ENCODE measurements at places on chromosomes 4 and X.
A peak's percentile ranks its signal among the peaks of the same experiment; 100 is the strongest.

GRCh38 chr4:87530868-87531267 lies 1.7 kb upstream of the SPARCL1 start:
- no peak for DNase-seq

DNA sequence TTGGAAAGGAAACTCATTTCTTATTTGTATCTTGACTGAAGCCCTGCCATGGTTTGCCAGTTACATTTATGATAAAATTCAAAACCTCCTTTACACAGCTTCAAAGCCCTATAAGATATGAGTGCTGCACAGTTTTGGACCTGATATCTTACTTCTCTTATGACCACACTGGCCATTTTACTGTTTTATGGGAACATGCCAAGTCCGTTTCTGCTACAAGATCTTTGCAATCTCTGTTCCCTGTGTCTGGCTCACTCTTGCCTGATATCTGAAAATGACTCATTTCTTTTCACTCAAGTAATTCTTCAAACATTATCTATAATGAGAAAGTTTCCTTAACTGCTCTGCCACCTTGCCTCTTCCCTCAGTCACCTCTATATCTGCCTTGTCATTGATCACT lies 247.3 kb downstream of the SPOCK3 start:
- no peak for DNase-seq

GRCh38 chr4:139622901-139623381 lies 42.7 kb upstream of the MGST2 start:
- no peak for DNase-seq

DNA sequence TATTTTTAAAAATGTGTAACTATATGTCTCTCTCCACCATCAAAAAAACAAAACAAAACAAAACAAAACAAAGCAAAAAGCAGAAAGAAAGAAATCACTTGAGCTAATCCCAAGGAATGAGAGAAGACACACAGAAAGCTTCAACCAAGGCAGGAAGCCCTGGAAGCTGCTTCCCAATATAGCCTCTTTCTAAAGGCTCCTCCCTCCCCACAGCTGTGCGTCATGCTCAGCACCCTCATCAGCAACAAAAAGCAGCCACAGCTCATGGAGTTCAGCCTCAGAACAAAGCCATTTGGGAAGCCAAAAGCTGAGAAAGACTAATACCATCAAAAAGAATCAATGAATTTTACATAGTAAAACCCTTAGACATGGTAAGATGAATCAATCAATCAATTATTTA lies 501.6 kb upstream of the SMIM31 start:
- no peak for DNase-seq

DNA sequence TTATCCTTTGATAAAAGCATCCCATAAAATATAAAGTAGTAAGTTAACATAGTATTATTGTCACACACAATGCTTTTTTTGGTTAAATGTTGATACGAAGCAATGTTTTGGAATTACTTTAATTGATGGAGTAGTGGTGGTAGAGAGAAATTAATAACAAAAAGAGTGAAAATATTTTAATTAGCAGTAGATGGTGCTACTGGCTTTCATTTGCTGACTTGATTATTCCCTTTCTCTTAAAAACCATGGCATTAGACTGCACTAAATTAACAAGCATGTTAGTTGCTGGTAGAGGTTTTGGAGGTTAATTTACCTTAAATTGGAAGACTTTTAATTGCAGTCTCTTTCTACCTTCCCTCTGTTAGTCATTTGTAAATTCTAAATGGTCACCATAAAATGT lies 8.9 kb upstream of the DCK start:
- no peak for DNase-seq

DNA sequence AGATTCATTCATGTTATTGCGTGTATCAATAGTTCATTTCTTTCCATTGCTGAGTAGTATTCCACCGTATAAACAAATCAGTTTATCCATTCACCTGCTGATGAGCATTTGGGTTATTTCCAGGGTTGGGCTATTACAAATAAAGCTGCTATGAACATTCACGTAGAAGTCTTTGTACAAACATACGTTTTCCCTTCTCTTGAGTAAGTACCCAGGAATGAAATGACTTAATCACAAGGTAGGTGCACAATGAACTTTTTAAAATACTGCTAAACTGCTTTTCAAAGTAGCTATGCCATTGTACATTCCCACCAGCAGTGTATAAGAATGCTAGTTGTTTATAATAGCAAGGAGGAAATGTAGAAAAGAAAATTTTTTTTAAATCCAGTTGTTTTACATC lies 35.9 kb downstream of the SYTL4 start:
- no peak for DNase-seq

- DNase-seq = no peak
Observed at GRCh38 chr4:181670506-181670905, 572.7 kb upstream of the TENM3 start.

DNA sequence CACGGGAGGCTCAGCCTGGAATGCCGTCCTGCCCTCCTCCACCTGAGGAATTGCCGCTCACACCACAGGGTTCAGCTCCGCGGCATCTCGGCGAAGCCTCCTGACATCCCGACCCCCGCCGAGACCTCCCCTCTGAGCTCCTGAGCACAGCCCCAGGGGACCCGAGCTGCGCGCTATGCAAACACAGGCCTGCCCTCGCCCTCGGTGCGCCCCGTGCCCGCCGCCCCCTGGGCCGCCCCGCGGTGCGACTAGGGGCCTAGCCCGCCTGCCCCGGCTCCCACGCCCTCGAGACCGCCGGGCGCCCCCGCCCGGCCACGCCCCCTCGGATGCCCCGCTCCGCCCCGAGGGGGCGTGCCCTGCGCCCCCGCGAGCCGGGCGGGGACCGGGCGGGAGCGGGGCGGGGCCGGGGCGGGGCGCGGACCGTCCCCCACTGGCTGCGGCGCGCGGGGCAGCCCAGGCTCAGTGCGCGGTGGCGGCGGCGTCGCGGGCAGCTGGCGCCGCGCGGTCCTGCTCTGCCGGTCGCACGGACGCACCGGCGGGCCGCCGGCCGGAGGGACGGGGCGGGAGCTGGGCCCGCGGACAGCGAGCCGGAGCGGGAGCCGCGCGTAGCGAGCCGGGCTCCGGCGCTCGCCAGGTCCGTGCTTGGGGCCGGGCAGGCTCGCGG lies at the start of gene FGFR3:
Gene FGFR3, plus strand, starts transcription at position 462 of the 664 bp plus-strand sequence. CDS start 642 bp downstream, outside the sequence.
- peak; percentile 24 for DNase-seq

DNA sequence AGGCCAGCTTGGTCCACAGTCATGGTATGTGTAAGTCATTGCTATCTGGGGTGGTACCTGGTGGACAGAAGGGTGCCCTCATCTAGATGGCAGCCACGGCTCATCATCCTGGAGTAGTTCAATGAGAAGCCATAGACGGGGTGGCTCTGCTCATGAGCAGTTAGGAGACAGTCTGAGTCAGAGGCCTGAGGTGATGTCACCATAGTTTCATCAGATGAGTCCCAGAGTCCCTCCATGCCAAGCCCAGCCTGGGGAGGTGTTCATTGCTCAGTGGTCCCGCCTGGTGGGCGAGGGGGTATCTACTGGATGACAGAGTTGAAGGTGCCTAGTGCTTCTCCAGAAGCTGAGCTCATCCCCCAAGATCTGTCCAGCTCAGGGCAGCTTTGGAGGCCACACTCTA lies 49.8 kb downstream of the DLG3 start:
- DNase-seq = no peak

GRCh38 chr4:2087170-2087569 lies 28.0 kb downstream of the NAT8L start:
- DNase-seq = no peak

GRCh38 chr4:69957209-69957608 lies 8.3 kb downstream of the CSN2 start:
- DNase-seq = no peak

DNA sequence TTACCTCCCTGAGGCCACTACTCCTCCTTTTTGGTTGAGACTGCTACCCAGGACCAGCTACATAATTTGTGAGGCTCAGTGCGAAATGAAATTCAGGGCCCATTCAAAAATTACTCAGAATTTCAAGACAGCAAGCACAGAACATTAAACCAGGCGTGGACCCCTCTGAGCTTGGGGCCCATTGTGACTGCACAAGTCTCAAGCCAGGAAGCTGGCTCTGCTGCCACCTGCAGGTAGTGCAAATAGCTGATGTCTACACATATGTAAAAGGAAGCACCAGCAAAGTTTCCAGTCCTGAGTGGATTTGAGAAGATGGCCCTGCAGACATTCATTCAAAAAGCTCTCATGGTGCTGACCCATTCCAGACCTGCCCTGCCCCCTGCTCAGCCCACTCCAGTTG lies 213.4 kb upstream of the LNX1 start:
- peak; percentile 26 for DNase-seq

Measured in stimulated activated CD4-positive, alpha-beta T cell treated with anti-CD3 and anti-CD28 coated beads, Interleukin-12 subunit alpha, Interleukin-12 subunit beta, amount 100 ng/mL, for 24 hours (primary cell).